ENCODE measurements at places on chromosomes 11 and 22.
A peak's percentile ranks its signal among the peaks of the same experiment; 100 is the strongest.

DNA sequence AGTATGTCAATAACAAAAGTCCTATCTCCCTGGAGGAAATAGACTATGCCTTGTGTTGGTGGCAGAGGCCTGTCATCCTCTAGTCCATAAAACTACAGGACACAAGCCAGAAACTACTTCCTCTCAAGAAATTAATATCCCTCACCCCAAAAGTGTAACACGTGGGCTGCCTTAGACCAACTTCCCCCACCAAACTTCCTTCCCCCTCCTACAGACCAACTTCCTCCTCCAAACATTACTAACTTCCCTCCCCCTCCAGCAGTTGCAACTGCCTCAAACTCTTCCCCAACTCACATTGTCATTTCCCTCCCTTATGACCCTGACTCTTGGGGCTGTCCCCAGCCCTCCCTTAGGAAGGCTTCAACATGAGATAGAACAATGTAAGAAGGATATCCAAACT, 6.3 kb downstream of the OR52K2 start:
- peak; percentile 90 for DNase-seq

GRCh38 chr11:45217991-45218390, 68.2 kb downstream of the SYT13 start:
- no peak for DNase-seq

- DNase-seq, result no peak
These were observed 69.8 kb upstream of the MTMR2 start for GRCh38 chr11:95993438-95994298.

DNA sequence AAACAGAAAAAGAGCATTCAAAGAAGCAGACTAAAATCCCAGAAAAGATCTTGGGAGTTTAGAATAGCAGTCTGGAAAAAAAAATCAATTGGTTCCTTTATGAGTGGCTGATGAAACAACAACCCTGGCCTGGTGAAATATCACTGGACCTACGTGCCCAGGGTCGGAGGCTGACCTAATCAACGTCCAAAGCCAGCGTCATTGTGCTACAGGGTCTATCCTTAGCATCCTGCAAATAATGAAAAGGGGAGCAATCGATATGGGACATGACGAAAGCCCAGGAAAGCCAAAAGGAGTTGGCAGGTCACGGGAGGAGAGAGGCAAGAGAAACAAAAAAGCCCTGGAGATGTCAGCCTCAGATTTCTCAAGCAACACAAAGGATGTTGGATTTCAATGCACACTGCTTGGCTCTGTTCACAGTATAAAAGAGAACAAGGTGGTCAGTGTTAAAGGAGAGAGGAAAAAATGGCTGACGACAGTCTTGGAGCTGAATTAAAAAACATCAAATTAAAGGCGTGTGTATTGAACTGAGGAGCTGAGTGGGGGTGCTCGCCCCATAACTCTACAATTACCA, 148.8 kb downstream of the BLID start:
- no peak for DNase-seq

- no peak for DNase-seq
These were observed 845.4 kb downstream of the KCNA4 start for GRCh38 chr11:29171360-29171950.
